GM10248 (cell line): ENCODE measurements at places on chromosomes 4 and X.

- DNase-seq = no peak
Measured at GRCh38 chr4:41622787-41623186, 84.8 kb downstream of the LIMCH1 start.

GRCh38 chr4:40466789-40467188, 131.7 kb downstream of the CHRNA9 start:
- peak; percentile 22 for DNase-seq

DNA sequence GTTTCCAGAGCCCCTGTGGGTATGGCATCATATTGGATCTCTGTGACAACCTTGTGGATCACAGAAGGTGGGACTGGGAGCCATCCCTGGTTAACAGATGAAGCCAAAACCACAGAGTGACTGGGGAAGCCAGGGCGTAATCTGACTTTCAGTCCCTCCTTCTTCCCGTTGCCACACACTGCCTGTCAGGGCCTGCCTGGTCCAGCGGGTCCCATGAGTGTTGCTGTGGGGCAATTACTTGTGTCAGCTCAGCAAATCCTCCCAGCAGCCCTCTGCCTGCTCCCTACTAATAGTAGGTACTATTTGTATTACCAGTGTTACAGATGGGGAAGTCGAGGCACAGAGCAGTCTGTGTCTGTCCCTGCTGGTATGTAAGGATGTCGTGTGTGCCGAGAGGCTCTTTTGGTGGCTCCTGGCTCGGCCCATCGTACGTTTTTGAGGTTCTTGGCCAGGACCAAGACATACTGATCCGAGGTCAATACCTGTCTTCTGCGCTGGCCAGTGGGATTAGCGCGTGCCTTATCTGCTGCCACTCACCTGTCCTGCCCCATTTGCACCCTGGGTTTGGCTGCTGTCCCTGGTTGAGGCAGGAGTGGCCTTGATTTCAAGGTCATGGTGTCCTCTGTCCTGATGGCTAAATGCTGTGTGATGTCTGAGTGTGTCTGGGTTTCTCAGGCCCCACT, 5.7 kb downstream of the NSG1 start:
- DNase-seq = no peak

GRCh38 chr4:115279330-115279729, 165.9 kb upstream of the NDST4 start:
- no peak for DNase-seq

DNA sequence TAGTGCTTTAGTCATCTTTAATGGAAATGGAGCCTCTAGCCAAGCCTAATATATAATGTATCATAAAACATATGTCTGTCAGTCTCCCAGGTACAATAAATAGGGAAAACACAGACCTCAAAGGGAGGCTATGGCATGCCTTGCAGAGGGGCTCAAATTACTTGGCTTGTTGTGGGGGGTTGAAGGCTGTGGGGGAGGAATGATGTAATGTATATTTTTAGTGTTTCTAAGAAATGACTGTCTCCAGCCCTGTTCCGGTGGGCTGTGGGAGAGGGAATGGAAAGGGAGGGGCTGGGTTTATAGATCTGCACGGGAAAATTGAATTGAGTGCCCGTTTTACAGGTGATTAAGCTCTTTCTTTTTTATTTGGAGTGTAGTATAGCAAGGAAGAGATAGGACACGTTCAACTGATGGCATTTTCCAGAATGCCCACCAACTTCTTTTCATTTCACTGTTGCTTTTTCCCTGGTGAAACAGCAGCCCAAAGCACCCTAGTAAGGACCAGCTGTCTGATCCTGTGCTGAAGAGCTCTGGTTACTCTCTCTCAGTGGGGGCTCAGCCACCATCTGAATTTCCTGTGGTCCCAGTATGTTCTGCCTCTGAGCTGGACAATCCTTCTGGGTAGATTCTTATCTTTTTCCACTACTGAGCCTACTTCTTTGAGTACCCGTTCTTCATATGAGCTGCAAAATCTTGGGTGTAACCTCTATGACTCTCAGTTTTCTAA, 220.7 kb upstream of the CASK start:
- no peak for DNase-seq
